Astrocyte (in vitro differentiated cells and primary cell): ENCODE measurements at places on chromosomes 12 and 14. TPM values are rescaled to one million over a fixed set of nuclear protein-coding genes. Genes with fewer than 3 reads are reported as not detected.

The PPP1R1A gene
- total RNA-seq, result 0.52 and 0.58 TPM in 2 replicates

The TSPAN11 gene
- total RNA-seq, result 9.5 and 12.4 TPM in 2 replicates

The OR4E2 gene
- total RNA-seq, result not detected in 2 replicates

The UTP20 gene
- total RNA-seq, result 14.7 and 19.3 TPM in 2 replicates

The SEL1L gene
- 108 and 117 TPM in 2 replicates for total RNA-seq

The KRT4 gene
- total RNA-seq, result not detected in 2 replicates

The MBIP gene
- total RNA-seq, result 19.6 and 22.3 TPM in 2 replicates

The APOF gene
- total RNA-seq, result not detected in 2 replicates

The ACOT4 gene
- total RNA-seq, result 0.14 TPM in 1 of 2 replicates, not detected in the other

DNA sequence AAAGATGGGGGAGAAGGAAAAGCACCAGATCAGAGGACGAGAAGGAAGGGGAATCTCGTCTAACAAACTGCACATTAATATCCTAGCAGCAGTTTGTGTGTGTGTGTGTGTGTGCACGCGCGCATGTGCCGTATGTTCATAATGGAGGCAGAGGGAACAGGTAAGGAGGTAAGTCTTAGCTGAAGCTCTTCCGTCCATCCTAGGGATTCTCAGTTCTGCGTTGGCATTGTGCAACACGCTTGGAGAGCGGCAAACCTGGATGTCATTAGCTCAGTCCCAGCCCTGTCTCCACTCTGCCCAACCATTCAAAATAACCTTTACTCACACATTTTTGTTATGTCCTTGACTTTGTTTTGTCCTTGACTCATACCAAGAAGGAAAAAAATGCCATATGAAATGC lies 1.6 kb upstream of the C1R start:
- H3K36me3 ChIP-seq, result no peaks in the 10 kb centered on the region
- no peak overlapping the region for H3K27ac ChIP-seq
- H3K4me1 ChIP-seq, result peaks cover 5% of the 10 kb centered on the region
- H3K4me3 ChIP-seq, result no peak overlapping the region

- H3K4me1 ChIP-seq, result no peaks in the 10 kb centered on the region
- no peak overlapping the region for H3K4me3 ChIP-seq
- no peak for DNase-seq
Observed at GRCh38 chr12:67377541-67377940, 108.4 kb downstream of the CAND1 start.

GRCh38 chr14:20328705-20329104 lies 4.4 kb downstream of the CCNB1IP1 start:
- no peak for DNase-seq
- no peaks in the 10 kb centered on the region for H3K27me3 ChIP-seq
- H3K4me1 ChIP-seq, result peaks cover 6% of the 10 kb centered on the region
- H3K4me3 ChIP-seq, result no peak overlapping the region
- H3K36me3 ChIP-seq, result peaks cover 35% of the 10 kb centered on the region

GRCh38 chr12:6297170-6297569 lies 13.3 kb upstream of the PLEKHG6 start:
- no peak overlapping the region for H3K27ac ChIP-seq
- no peak for DNase-seq
- H3K27me3 ChIP-seq, result no peaks in the 10 kb centered on the region
- peaks cover 9% of the 10 kb centered on the region for H3K4me1 ChIP-seq
- H3K4me3 ChIP-seq, result no peak overlapping the region

- H3K4me3 ChIP-seq, result no peak overlapping the region
- peaks cover 70% of the 10 kb centered on the region for H3K4me1 ChIP-seq
Observed at GRCh38 chr12:51973560-51973959, 22.1 kb downstream of the ACVR1B start.

GRCh38 chr12:21553329-21553675 lies 27.2 kb downstream of the SPX start:
- no peak overlapping the region for H3K4me3 ChIP-seq
- H3K4me1 ChIP-seq, result no peaks in the 10 kb centered on the region
- DNase-seq, result no peak
- H3K27me3 ChIP-seq, result no peaks in the 10 kb centered on the region

- no peaks in the 10 kb centered on the region for H3K4me1 ChIP-seq
- no peaks in the 10 kb centered on the region for H3K27me3 ChIP-seq
- H3K27ac ChIP-seq, result no peak overlapping the region
Observed at GRCh38 chr12:102300824-102301461, 103.3 kb upstream of the PMCH start.

- H3K4me3 ChIP-seq, result no peak overlapping the region
- peak; percentile 17 for DNase-seq
- H3K27me3 ChIP-seq, result no peaks in the 10 kb centered on the region
- no peaks in the 10 kb centered on the region for H3K36me3 ChIP-seq
Observed at GRCh38 chr14:63032641-63033040, 12.6 kb downstream of the KCNH5 start.

- no peak overlapping the region for H3K4me3 ChIP-seq
- no peak for DNase-seq
- H3K36me3 ChIP-seq, result no peaks in the 10 kb centered on the region
- no peak overlapping the region for H3K27ac ChIP-seq
Observed at GRCh38 chr12:30975581-30975980, 49.0 kb downstream of the TSPAN11 start.

DNA sequence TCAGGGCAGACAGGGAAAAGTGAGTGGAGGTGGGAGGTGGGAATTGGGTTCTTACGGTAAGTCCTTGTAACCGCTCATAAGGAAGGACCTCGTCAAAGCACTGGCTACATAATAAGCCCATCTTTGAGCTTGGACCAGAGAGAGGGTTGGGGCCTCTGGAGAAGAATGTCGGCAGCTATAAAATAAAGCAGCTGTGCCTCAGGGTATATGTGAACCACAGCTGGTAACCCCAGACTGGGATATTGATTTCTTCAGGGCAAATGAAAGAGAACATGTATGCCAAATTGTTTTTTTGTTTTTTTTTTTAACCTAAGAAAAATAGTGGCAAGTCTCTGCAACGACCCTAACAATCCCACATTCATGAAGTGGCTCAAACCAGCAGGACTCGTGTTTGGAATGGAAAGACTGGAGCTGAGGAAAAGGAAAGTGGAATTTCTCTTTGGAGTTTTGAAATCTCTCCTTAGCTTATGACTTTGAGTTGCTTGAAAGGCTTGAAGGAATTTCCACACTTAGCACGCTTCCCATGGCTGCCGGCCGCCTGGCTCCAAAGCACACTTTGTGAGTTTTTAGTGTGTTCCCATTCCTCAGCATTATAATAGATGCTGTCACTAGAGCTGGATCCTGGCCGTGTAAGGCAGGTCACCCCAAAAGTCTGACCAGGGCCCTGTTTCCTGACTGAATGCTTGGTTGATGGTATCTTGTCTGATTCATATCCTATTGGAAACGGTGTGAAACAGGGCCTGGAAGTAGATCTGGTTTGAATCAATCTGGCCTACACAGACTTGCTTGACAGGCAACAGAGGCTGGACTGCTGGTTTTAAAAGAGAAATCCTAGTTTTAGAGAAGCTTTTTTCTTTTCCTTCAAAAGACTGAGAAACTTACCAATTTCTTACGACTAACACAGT lies 244.7 kb downstream of the MSRB3 start:
- no peaks in the 10 kb centered on the region for H3K27me3 ChIP-seq
- peak; percentile 40 for DNase-seq
- H3K4me1 ChIP-seq, result peaks cover 29% of the 10 kb centered on the region
- no peaks in the 10 kb centered on the region for H3K36me3 ChIP-seq
- no peak overlapping the region for H3K27ac ChIP-seq

DNA sequence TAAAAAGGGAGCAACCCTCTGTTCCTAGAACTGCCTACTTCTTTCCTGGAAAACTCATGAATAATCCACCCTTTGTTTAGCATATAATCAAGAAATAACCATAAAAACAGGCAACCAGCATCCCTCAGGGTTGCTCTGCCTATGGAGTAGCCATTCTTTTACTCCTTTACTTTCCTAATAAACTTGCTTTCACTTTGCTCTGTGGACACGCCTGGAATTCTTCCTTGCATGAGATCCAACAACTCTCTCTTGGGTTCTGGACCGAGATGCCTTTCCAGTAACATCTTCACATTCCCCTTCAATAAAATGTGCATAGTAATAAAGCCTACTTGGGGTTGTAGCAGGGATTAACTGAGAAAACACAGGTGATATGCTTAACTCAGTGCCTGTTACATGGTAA lies 286.4 kb upstream of the AMIGO2 start:
- H3K36me3 ChIP-seq, result no peaks in the 10 kb centered on the region
- H3K4me3 ChIP-seq, result no peak overlapping the region
- no peak for DNase-seq
- no peaks in the 10 kb centered on the region for H3K4me1 ChIP-seq
- H3K27me3 ChIP-seq, result no peaks in the 10 kb centered on the region

GRCh38 chr12:111313833-111314259 lies 55.0 kb downstream of the PHETA1 start:
- no peak overlapping the region for H3K4me3 ChIP-seq
- peak; percentile 29 for DNase-seq
- H3K27me3 ChIP-seq, result no peaks in the 10 kb centered on the region
- H3K4me1 ChIP-seq, result no peaks in the 10 kb centered on the region
- no peaks in the 10 kb centered on the region for H3K36me3 ChIP-seq
- no peak overlapping the region for H3K27ac ChIP-seq

GRCh38 chr12:44098786-44099185 lies 262.9 kb downstream of the TMEM117 start:
- H3K36me3 ChIP-seq, result no peaks in the 10 kb centered on the region
- no peaks in the 10 kb centered on the region for H3K27me3 ChIP-seq
- no peak for DNase-seq

DNA sequence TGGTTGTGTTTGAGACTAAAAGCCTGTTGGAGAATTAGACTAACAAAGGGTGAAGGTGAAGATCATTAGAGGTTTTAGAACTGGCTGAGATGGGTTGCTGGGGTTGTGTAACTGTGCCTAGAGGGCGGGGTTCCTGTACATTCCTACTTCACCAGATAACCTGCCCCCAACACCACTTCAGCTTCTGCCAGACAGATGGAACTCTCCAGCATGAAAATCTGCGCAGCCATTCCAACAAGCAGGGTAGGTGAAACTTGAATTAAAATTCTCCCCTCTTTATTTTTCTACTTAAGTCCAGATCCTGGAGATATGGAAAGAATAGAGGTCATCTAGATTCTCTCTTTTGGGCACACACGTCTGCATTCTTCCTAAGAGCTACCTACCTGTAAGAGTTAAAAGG lies 6.0 kb downstream of the FOXG1 start:
- H3K27ac ChIP-seq, result no peak overlapping the region
- H3K27me3 ChIP-seq, result peaks cover 81% of the 10 kb centered on the region
- H3K4me3 ChIP-seq, result peak overlapping the region; percentile 52
- H3K4me1 ChIP-seq, result no peaks in the 10 kb centered on the region
- no peak for DNase-seq
- no peaks in the 10 kb centered on the region for H3K36me3 ChIP-seq

DNA sequence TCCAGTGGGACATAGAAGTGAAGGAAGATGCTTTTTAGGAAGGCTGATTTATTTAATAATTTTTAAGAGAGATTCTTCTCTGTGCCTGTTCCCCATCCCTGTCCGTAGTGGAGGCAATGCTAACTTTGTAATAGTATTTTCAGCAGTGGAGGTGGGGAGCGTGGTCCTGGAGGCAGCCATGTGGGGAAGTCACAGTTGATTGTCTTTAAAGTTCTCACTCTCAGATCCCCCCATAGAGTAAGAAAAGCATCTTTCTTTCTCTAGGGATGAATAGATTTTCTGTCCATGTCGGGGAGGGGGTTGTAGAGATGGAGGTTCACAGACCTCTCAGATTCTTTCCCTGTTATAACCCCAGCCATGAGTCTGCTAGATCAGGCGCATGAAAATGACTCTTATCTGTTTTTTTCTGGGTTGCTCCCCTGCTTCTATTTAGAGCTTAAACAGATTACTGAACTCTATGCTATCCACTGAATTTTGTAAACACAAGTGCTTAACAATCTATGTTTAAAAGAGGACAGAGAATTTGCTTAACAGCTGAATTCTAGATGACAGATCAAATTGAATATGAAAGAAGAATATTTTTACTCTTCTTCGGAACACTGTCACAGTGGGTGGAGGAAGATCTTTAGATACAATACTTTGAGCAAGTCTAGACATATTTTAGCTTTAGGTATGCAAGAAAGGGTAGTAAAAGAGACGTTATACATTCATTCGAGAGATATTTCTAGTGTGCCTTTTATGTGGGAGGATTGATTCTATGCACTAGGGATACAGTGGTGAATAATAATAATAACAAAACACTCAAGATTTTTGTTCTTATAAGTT lies 25.3 kb downstream of the TMEM117 start:
- peaks cover 2% of the 10 kb centered on the region for H3K36me3 ChIP-seq
- no peaks in the 10 kb centered on the region for H3K4me1 ChIP-seq
- DNase-seq, result no peak
- H3K27ac ChIP-seq, result no peak overlapping the region
- H3K4me3 ChIP-seq, result no peak overlapping the region
